ENCODE measurements at places on chromosomes 1 and 21. TPM values are rescaled to one million over a fixed set of nuclear protein-coding genes. Genes with fewer than 3 reads are reported as not detected.

The SYCP1 gene
- not detected for total RNA-seq

DNA sequence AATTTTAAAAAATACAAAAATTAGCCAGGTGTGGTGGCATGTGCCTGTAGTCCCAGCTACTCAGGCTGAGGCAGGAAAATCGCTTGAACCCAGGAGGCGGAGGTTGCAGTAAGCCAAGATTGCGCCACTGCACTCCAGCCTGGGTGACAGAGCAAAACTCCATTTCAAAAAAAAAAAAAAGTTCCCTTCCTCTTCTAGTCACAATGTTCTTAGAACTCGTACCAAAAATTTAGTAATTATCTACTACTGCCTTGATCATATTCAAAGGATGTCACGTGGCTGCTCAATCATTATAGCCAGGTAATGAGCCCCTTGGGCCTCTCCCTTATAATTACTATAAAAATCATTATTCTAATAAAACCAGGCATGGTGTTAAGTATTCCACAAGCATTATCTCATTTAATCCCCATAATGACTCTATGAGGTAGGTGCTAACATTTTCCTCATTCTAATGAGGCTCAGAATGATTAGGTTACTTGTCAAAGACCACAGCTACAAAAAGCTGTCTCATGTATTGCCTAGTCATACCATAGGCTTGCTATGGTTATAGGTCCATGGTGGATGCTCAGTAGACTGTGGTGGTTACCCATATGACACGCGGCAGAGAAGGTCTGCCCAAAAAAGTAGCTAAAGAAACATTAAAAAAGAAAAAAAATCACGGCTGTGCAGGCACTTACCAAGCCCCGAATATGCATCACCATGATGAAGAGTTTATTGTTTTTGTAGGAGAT is 15.5 kb upstream of the PPP1R15B start:
- no peak for DNase-seq

The DRAM2 gene
- total RNA-seq: 25.5 TPM

GRCh38 chr1:53615101-53615500 is 123.9 kb downstream of the GLIS1 start:
- DNase-seq: no peak

DNA sequence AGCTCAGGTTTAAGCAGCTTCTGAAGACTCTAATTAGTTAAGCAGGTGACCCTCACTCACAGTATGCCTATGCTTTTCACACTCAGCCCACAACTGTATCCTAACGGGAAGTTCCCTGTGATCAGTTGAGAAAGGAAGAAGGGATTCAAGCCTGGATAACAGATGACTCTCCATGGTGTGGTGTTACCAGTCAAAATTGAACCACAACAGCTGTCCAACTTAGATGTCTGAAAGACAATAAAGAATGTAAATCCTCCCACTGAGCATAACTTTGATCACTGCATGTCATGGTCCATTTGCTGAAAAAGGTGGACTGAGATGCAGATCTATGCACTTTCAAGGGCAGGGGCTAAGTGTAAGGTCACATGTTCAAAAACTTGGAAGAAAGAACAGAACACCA is 32.3 kb upstream of the DIPK1A start:
- no peak for DNase-seq

DNA sequence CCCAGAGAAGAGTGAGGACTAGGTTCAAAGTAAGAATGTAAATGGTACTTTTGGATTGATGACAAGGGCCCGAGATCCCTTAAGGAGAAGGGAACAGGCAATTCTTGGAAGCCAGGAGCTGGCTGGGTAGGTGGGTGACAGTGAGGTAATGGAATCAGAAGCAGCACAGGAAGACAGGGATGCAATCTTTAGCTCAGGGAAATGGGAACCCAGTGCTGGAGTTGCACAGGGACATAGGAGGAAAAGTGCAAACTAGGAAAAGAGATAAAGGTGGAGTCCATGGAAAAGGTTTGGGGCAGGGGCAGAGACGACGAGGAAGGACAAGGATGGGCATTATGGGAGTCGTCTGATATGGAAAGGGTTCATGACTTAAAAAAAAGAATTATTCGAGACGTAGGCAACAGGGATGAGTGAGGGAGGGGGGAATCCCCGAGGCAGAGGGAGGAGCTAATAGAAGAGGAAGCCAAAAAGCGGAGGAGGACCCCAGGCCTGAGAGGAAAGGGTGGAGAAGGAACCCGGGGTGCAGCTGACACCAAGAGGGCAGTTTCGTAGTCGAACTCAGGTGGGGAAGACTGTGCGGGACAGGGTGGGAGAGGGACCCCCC is 495 bp downstream of the PI4KB start:
- DNase-seq: no peak

GRCh38 chr1:70874818-70875217 is 172.8 kb downstream of the PTGER3 start:
- no peak for DNase-seq

DNA sequence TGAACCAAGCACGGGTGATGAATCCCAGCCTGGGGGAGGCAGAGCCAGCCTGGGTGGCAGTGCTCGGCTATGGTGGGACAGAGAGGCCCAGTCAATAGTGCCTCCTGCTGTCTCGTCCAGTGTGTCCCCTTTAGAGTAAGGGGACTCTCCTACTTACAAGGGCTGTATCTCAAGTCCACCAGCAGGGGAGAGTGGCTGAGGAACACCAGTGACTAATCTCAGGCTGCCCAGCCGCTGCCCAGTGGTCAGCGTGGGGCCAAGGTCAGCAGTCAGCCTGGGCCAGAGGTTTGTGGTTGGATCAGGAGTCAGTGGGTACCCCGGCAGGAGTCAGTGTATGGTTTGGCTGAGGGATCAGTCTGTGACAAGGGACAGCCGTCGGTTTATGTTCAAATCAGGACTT is 109.2 kb upstream of the RUNX3 start:
- no peak for DNase-seq

The CDC7 gene
- total RNA-seq: 5.6 TPM

The COPA gene
- total RNA-seq: 334 TPM

The LCA5L gene
- 0.21 TPM for total RNA-seq

The FMO4 gene
- total RNA-seq: 0.86 TPM

GRCh38 chr1:53132176-53132575 is 10.3 kb downstream of the SLC1A7 start:
- DNase-seq: no peak

DNA sequence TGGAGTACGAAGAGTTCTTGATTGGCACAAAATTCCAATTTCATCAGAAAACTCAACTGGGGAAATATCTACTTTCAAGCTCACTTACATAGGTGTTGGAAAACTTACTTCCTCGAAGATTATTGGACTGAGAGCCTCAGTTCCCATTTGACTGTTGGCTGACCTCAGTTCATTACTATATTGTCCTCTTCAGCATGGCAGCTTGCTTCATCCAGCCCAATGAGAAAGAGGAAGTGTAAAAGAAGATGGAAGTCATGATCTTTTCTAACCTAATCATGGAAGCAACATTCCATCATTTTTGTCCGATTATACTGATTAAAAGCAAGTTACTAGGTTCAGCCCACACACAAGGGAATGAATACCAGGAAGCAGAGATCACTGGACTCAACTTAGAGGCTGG is 49.4 kb downstream of the HSD3B1 start:
- no peak for DNase-seq

- no peak for DNase-seq
Observed at GRCh38 chr1:36450919-36451305, 661 bp upstream of the OSCP1 start.

The MCOLN2 gene
- total RNA-seq: 0.18 TPM

DNA sequence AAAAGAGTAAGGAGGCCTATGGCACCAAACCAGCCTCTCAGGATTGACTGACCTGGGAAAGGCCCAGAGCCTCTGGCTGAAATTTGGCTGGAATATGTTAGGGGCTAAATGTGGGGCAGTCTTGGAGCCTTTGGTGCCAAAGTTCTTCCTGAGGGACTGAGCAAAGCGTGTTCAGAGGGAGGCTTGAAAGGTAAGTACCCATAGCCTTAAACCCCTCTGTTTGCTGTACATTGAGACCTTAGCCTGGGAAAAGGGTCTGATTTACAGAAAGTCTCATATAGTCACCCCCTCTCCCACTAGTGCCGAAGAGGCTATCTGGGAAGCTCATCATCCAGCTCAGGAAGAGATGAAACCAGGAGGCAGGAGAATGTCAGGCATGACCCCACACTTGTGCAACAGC is at the start of gene LCE4A:
Gene LCE4A (plus strand): TSS at position 301 of the 400 bp plus-strand sequence. CDS start 916 bp downstream, outside the sequence.
- no peak for DNase-seq

DNA sequence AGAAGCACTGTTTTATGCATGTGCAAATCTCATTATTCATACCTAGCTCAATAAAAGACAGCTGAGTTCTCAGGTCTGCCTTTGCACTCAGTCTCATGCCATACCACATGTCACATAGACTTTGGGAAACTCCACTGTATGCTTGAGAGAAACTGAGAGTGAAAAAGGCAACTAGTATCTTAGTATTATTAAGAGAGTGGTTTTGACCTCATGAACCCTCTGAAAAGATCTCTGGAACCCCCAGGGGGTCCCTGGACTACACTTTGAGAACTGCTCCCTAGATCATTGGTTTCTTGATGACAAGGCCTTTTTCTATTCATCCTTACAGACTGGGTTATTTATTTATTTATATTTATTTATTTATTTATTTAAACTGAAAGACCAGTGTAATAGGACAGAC is 3.7 kb upstream of the RHEX start:
- no peak for DNase-seq

GRCh38 chr1:184289825-184290550 is 96.8 kb upstream of the C1orf21 start:
- DNase-seq: no peak

DNA sequence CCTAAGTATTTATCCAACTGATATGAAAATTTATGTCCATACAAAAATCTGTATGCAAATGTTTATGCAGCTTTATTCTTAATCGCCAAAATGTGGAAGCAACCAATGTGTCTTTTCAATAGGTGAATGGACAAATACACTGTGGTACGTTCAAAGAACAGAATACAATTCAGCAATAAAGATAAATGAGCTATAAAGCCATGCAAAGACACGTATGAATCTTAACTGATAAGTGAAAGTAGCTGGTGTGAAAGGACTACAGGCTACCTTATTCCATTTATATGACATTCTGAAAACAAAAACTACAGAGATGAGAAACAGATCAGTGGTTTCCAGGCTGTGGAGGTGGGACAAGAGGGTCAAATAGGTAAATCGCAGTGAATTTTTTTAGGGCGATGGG is 419.6 kb upstream of the B3GALT2 start:
- no peak for DNase-seq

DNA sequence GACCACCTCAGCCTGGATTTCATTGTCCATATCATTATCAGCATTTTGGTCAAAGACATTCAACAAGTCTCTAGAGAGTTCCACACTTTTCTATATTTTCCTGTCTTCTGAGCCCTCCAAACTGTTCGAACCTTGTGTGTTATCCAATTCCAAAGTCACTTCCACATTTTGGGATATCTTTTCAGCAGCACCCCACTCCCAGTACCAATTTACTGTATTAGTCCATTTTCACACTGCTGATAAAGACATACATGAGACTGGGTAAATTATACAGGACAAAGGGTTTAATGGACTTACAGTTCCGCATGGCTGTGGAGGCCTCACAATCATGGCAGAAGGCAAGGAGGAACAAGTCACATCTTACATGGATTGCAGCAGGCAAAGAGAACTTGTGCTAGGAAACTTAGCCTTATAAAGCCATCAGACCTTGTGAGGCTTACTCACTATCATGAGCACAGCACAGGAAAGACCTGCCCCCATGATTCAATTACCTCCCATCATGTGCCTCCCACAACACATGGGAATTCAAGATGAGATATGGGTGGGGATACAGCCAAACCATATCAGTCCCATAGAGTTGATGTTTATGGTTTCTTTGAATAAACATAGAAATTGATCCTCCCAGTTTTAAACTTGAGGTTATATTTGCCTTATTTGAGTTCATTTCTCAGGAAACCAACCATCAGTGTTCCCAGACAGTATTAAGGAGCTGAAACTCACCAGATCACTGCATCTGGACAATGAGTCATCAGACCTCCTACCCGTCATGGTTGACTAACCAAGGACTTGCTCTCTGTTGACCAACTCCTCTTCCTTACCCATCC is 322.7 kb upstream of the DUSP10 start:
- DNase-seq: no peak

GRCh38 chr1:200150721-200151120 is 123.2 kb downstream of the NR5A2 start:
- DNase-seq: no peak

The ALX3 gene
- not detected for total RNA-seq

GRCh38 chr1:166975361-166976129 is at the start of gene ILDR2:
Gene ILDR2 (minus strand): TSS chr1:166975540. CDS start chr1:166975268, 272 bp downstream.
- DNase-seq: no peak

The IGSF21 gene
- not detected for total RNA-seq

The CRABP2 gene
- 0.46 TPM for total RNA-seq

GRCh38 chr1:94036730-94037129 is 84.2 kb downstream of the ABCA4 start:
- DNase-seq: no peak

DNA sequence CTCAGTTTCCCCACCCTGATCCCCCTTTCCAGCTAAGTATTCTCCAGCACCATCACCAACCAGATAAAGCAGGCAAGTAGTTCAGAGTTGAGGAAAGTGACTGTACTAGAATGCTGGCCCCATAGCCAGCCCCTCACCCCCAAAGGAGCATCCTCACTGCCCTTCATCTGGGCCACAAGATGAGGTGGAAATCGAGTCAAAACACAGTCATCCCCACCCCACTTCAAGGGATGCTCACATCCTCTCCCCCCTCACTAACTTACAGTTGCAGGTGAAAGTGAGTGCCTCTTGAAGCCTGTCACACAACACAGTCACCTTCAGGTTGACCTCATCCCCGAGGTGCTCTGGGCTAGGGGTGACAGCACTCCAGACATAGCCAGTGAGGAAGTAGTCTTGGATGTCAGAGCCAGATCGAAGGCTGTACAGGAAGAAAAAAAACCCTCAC is 30.4 kb downstream of the PIK3C2B start:
- DNase-seq: no peak

GRCh38 chr21:34372321-34372720 is 3.0 kb upstream of the SMIM11 start:
- no peak for DNase-seq

GRCh38 chr21:35284199-35284598 is 235.1 kb upstream of the RUNX1 start:
- DNase-seq: no peak

The KRTAP19-1 gene
- not detected for total RNA-seq

DNA sequence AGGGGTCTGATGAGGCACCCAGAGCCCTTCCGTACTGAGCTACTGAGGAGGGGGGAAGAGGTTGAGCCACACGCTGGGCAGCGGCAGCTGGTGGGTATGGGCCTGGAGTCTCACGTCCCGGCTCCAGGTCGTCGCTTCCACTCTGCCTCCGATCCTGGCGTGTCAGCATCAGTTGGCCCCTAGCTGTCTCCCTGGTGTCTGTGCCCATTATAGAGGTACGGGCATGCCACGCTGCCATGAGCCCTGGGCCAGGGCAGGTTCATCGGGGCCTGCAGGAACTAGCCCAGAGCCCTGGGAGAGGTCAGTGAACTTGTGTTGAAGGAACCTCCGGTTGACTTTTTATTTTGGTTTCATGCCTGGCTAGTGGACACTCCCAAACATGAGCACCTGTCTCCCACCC is 18.2 kb downstream of the COQ8A start:
- no peak for DNase-seq

The FBLIM1 gene
- 321 TPM for total RNA-seq

DNA sequence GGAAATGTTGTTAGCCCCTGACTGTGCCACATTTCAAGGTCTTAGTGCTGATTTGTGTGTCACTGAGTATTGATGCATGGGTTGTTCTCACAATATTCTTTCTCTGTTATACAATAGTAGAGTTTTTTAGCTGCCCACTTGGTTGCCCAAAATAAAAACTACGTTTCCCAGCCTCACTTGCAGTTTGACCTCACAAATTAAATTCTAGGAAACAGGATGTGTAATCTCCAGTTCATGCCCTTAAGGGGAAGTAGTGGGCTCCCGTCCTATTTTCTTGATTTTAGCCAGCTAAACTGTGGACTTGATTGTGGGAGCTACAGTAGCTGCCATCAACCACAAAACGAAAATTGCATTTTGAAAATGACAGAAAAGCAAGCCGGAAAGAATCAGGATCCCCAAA is 27.3 kb upstream of the LAMC1 start:
- DNase-seq: no peak

All from pulmonary artery endothelial cell (primary cell).